MCF 10A (cell line): ENCODE measurements at places on chromosomes 1 and 21.

DNA sequence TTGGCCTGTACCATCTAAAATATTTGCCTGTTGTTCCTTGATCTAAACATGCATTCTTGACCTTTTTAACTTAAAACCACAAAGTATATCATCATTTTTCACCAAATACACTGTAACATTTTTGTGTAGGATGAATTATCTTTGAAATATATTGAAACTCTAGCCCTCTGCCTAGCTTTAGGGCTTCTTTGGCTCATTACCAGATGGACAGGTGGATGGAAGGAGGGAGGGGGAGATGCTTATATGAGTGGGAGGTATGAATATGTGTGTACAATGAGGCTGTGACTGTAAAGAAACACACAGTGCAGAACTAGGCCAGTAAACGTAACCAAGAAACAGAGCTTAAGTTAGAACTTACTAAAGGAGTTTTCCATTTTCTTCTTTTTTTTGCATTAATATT is 118.5 kb downstream of the ESRRG start:
- DNase-seq, result no peak

GRCh38 chr21:14959343-14959742 is 105.5 kb downstream of the NRIP1 start:
- no peak for DNase-seq

- DNase-seq, result peak; percentile 70
Observed at GRCh38 chr1:182087719-182088350, 26.3 kb upstream of the ZNF648 start.

- DNase-seq, result no peak
Observed at GRCh38 chr21:38354231-38354630, 97.4 kb downstream of the KCNJ15 start.

- no peak for DNase-seq
Observed at GRCh38 chr1:201104141-201104540, 8.1 kb downstream of the CACNA1S start.

DNA sequence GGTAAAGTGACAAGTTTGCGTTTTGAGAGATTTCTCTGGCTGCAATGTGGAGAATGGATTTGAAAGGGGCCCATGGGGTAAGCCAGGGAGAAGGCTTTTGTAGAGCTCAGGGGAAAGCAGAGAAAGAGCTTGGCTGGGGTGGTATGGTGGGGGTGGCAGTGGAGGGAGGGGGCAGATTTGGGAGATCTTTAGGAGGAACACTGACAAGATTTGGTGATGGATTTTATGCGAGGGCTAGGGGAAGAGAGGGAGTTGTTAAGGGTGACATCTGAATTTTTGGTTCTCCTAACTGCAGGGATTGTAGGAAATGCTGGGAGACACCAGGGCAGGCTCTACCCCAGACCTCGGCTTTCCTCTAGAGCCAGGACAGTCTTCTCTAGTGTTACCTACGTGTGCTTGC is 108.7 kb upstream of the ZNF678 start:
- no peak for DNase-seq

GRCh38 chr1:169009666-169010065 is 96.8 kb upstream of the ATP1B1 start:
- no peak for DNase-seq

DNA sequence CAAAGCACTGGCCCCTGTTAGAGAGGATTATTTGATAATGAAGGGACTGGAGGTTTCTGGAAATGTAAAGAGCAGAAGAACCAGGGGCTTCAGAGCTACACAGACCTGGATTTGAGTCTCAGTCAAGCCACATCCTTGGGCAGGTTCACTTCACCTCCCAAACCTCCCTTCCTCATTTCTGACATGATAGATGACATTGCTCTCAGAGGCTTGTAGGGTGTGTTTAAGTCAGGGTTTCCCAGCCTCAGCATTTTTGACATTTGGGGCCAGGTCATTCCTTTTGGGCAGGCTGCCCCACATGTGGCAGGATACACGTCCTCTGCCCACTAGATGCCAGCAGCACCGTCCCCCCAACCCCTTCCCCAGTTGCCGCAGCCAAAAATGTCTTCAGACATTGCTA is 474.6 kb downstream of the MATN1 start:
- DNase-seq, result no peak

GRCh38 chr1:151613282-151613780 is 1.5 kb downstream of the SNX27 start:
- no peak for DNase-seq

DNA sequence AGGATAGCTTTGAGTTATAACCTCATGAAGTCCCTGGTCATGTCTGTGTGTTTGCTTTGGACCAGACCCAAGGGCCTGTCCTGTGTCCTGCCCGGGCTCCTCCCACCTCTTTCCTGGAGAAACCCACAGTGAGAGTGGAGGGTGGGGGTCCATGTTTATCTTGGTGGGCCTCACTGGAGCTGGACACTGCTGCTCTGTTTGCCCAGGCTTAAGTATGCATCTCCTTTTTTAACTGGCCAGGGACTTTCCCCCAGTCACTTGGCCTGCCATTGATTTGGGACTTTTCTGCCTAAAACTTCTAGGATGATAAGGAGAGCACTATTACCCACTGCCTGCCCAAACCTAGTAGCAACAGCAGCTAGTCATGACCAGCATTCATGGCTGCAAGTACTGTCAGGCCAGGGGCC is 49.8 kb downstream of the DDR2 start:
- no peak for DNase-seq

GRCh38 chr1:156423422-156424352 is 54.7 kb downstream of the RHBG start:
- no peak for DNase-seq

DNA sequence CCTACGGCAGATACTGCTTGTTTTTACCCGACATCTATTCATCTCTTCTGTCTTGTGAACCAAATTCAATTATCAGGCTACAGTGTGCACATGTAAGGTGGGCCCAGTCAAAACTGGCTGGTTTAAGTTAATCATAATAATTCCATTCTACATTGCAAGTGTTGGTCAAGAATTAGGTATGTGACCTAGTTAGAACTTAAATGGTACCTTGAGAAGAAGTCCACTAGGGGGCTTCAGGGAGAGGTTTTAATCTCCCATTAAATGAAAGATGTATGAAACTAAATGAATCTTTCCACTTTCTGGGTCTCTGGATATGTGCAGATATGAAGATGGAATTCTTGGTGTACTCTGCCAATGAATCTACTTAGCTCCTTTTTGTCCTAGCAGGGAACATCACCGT is 187.1 kb downstream of the CDC42BPA start:
- DNase-seq, result peak; percentile 66

- DNase-seq, result no peak
Observed at GRCh38 chr1:22753481-22753971, 42.9 kb downstream of the EPHB2 start.

GRCh38 chr1:84763912-84764680 is 73.8 kb upstream of the SSX2IP start:
- no peak for DNase-seq

DNA sequence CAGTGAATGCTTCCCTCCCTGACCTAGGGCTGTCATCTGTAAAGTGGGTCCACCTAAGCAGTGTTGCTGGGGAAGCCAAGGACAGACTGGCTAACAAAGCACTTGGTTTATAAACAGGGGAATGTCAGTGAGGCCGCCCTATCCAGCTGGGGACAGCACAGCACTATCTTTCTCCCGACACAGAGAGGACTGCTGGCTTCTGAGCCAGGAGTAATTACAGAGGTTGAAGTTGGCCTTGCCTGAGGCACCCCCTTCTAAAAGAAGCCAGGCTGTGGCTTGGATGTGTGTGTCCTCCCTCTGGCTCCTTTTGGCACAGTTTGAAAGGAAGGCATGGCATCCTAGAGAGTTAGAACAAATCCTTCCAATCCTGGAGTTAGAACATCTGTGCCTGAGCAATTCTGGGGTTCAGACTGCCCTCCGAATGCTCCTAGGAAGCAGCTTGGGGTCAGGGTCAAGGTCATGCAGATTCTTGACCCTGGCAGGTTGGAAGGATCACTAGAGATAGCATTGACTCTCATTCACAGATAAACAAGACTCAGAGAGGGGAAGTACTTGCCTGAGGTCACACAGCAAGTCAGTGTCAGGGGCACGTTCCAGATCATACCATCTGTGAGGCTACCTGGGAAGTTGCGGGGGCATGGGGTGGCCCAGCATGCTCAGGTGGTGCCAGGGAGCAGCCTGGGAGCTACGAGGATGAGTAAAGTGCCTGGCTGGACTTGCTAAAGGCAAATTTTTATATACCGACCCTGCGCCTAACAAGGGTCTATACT is 1.3 kb upstream of the LDLRAP1 start:
- DNase-seq, result no peak

DNA sequence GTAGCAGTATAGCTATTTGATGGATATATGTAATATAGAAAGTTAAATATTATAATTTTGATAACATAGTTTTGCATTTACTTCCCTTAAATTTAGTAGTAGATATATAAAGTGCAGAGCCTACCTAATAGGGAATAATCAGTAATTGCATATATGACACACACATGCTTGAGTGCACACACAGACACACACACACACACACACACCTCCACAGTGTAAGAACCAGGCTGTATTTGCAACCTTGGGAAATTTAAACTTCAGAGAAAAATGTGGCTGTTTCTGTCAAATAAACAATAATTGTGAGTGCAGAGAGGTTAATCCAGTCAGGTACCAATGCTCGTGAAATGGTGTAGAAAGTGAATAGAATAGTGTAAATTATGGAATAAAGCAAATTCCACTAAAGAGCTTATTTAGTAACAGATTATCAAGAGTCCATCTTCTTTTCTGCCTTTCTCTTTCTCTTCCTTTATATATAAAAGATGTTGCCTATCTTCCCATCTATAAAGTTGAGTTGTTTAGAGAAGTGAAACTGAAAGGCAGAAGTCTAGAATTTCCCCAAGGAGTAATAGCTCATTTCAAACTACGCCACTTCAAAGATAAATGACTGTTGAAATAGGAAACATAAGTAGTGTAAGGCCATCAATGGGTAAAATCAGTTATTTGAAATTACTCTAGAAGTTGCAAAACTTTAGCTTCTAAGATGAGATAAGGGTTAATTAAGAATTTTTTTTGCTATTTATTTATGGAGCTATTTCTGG is 273.7 kb downstream of the SRGAP2C start:
- DNase-seq, result no peak

- no peak for DNase-seq
Observed at GRCh38 chr1:234856845-234857245, 246.9 kb upstream of the IRF2BP2 start.

- no peak for DNase-seq
Observed at GRCh38 chr1:216420746-216421145, 2.5 kb downstream of the USH2A start.

- no peak for DNase-seq
Observed at GRCh38 chr1:110184446-110184845, 25.7 kb upstream of the KCNC4 start.

- DNase-seq, result no peak
Observed at GRCh38 chr1:235113183-235113917, 15.3 kb downstream of the TOMM20 start.

GRCh38 chr1:67191668-67192520 is 25.6 kb downstream of the IL23R start:
- no peak for DNase-seq

- no peak for DNase-seq
Observed at GRCh38 chr1:216330262-216330661, 93.0 kb downstream of the USH2A start.

GRCh38 chr1:211738096-211738690 is 62.8 kb upstream of the NEK2 start:
- no peak for DNase-seq

DNA sequence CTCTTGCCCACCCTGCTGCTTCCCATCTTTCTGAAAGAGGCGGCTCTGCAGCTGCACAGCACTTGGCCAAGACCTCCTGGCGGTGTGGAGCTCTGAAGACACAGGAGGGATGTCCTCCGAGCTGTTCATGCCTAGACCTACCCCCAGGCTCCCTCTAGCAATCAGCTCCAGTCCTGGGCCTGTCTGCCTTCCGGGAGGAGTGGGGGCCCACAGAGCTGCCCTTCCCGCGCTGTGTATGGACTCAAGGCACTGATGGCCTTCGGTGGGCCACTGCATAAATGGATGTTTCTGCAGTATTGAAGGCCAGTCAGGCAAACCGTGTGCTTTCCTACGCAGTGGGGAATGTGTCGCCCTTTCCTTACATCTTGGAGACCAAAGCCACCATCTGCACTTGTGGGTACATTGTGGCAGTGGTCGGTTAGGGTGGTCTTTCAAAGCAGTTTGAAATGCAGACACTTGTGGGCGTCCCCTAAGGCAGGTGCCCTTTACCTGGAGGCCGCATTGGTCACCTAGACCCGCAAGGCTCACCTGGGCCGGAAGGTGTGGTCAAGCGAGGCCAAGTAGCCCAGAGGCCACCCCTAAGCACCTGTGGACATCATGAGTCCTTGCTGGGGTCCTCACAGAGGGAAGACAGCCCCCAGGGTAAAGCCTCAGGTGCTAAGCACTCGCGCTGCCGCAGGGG is 912 bp upstream of the PKNOX1 start:
- no peak for DNase-seq

DNA sequence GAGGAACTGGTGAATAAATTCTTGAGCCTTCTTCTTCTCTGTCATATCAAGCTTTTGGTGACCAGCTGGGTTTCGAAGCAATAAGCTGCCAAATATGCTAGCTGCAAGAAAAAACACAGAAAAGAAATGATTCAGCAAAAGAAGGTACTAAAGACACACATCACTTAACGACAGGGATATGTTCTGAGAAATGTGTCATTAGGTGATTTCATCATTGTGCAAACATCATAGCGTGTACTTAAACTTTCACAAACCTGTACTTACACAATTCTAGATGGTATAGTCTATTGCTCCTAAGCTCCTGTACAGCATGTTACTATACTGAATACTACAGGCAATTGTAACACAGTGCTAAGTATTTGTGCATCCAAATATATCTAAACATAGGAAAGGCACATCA is 2.9 kb upstream of the MTF1 start:
- peak; percentile 82 for DNase-seq

DNA sequence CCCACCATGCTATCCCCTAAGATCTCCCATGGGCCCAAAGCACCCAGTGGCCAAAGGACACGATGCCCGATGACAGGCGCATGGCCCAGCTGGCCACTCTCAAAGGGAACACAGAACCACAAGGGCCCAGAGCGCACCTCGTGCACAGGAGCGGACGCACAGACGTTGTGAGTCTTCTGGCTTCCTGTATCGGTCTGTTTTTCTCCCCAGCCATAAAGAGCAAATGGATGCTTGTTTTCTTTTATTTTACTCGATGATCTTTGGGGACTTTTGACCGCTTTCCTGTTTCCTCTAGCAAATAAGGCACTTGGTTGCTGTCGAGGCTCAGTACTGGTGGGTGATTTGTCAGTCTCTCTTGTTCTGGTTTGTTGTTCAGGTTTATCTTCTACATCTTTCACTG is 16.2 kb downstream of the CCSAP start:
- no peak for DNase-seq

DNA sequence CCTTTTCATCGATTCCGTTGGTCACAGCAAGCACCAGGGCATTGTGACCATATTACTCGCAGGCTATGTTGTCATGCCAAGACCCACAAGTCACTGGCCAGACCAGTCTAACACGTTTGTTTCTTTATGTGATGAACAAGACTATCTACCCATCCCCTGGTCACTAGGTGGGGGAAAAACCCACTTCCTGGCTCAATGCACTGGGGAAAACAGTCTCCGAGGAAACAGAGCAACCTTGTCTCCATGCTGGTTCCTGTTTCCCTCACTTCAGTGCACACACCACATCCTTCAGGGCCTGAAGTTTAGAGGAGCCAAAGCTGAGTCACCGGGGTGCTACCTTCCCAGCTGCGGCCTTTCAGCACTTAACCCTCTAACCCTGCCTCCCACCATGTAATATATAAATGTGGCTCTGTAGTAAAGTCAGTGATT is 20.9 kb downstream of the ERICH3 start:
- peak; percentile 10 for DNase-seq

- DNase-seq, result no peak
Observed at GRCh38 chr1:72399807-72400206, 117.5 kb upstream of the NEGR1 start.
